CD4-positive, CD25-positive, alpha-beta regulatory T cell (primary cell): ENCODE measurements at places on chromosomes 3 and 15. TPM values are rescaled to one million over a fixed set of nuclear protein-coding genes. Genes with fewer than 3 reads are reported as not detected.

DNA sequence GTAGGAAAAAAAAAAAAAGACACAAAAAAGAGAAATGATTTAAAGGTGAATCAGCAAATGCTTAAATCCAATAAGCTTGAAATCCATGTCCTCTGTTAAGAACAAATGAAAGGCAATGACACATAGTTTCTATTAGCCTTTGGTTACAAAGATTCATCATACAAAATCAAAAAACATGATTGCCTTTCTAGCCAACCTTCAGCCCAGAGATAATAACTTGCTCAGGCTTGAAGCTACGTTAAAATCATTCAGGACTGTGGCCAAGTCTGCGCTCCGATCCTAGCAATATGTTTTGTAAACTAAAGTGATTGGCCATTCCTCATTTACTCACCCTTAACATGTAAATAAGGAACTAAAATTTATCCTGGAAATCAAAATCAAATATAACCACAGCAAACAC is 556.7 kb downstream of the FGF12 start:
- DNase-seq = no peak

GRCh38 chr3:24119321-24119751 is 174.2 kb downstream of the NR1D2 start:
- DNase-seq = no peak

GRCh38 chr15:91429973-91430372 is 329.9 kb downstream of the SV2B start:
- DNase-seq = no peak

- no peak for DNase-seq
These were observed 222.0 kb upstream of the GAP43 start for GRCh38 chr3:115401298-115401697.

GRCh38 chr3:85254738-85255137 is 295.9 kb downstream of the CADM2 start:
- DNase-seq = no peak

DNA sequence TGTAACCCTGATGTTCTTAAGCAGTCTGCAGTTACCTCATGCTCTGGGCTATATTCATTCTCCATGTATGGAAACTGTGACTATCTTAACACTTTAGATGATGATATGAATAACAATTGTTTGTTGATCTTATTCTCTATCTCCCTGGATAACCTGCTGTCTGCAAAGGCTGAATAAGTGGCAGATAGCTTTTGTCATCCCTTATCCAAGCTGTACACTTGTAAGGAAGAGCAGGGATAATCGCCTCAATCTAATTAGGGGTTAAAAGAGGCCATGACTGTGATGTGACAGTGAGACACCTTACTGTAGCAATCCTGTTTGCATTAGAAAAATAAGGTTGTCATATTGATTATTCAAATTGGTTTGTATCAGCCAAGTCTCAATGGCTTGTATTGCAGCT is 123.9 kb downstream of the RSRC1 start:
- no peak for DNase-seq

DNA sequence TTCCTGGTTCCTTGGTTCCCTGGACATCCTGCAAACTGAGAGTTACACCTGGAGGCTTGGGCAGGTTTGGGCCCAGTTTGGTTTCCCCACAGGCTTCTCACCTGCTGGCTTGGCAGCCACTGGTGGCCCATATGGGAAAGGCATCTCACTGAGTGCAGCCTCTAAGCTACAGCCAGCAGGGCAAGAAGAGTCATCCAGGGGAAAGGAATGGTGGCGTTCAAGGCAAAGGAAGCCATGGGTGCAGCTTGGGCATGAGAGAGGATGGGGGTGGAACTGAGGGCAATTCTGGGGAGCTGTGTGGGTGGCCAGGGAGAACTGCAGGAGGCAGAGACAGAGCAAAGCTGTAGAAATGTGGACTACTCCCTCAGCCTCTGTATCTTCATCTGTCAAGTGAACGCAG is 106.4 kb downstream of the EPHB1 start:
- no peak for DNase-seq

- no peak for DNase-seq
These were observed 164.0 kb downstream of the NR2F2 start for GRCh38 chr15:96494505-96494904.

Gene NAALADL2
- polyA plus RNA-seq = not detected

Gene DNAH1
- polyA plus RNA-seq = 1.1 TPM

Gene C3orf62
- polyA plus RNA-seq = 0.79 TPM

Gene MORC1
- polyA plus RNA-seq = not detected

Gene SMCO1
- not detected for polyA plus RNA-seq

Gene SEMA7A
- 0.09 TPM for polyA plus RNA-seq

Gene B3GALNT1
- 0.06 TPM for polyA plus RNA-seq
